ENCODE measurements at places on chromosomes 6 and 20.

DNA sequence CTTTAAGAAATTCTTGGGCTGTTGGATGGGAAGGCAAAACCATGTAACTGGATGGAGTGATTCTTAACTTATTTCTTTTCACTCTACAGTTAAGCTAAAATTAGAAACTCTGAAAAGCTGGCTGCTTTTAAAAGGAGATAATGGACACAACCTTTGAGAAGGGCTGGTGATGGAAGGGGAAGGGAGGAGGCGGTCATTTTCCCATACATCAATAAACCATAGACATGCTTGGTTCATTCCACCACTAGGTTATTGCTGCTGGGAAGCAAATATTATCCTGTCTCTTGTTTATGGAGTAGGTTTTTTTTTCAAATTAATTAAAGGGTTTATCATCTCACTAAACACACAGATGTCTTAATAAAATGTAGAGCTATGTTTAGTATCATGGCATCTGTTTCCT lies 76.2 kb downstream of the PLCB1 start:
- DNase-seq: no peak

- DNase-seq: no peak
Measured at GRCh38 chr6:109471105-109471810, 11.8 kb downstream of the ZBTB24 start.

- DNase-seq: no peak
Measured at GRCh38 chr20:4814696-4815252, 93.1 kb downstream of the PRND start.

DNA sequence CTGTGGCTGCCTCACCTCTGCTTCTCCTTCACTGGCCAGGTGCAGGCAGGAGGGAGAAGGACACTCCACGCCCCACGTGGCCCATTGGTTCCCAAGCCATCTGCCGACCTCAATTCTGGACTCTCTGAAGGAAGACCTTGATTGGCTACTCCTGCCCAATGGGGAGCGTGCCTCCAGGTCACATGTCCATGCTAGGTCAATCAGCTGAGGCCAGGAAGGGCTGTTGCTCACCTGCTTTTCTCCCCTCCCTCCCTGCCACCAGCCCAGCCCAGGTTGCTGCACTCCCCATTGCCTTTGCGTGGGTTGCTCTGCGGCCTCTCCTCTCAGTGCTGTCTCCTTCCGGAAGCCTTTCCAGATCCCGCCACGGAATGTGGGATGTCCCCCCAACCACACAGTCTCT lies 21.9 kb upstream of the CDH4 start:
- no peak for DNase-seq
